ENCODE measurements at places on chromosomes 11 and 22. TPM values are rescaled to one million over a fixed set of nuclear protein-coding genes. Genes with fewer than 3 reads are reported as not detected.

GRCh38 chr11:59164028-59164427, 7.9 kb upstream of the DTX4 start:
- no peak for DNase-seq

GRCh38 chr11:61375761-61376108, 13.6 kb downstream of the TMEM138 start:
- no peak for DNase-seq

DNA sequence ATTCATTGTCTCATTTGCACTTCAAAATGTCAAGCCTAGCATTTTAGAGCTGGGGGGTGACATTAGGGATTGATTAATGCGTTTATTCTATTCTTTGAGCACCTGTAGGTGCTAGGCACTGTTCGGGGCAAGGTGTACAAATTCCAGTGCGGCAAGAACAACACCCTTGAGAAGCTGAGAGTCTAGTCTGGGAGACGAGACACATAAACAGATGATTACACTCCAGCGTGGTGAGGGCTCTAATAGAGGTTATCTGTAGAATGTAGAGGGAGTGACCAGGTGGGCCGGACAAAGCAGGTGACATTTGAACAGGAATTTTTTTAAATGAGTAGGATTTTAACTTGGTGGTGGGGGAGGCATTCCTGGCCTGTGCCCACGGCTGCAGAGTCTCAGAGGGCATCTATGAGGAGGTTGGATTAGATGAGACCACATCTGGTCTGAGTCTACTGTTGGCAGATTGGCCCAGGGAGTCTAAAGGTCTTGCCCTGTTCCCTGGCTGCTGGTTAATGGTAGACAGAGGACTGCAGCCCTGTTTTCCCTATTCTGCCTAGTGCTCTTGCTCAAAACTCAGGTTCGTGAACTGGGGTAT, 970 bp downstream of the CAT start:
- no peak for DNase-seq

The HSPB2 gene
- 49.6 TPM for polyA plus RNA-seq

The TMPRSS13 gene
- polyA plus RNA-seq = 0.12 TPM

The MMP8 gene
- 0.28 TPM for polyA plus RNA-seq

The ANKK1 gene
- 0.25 TPM for polyA plus RNA-seq

The BBS1 gene
- polyA plus RNA-seq = 18.4 TPM

The OR56A3 gene
- not detected for polyA plus RNA-seq

Data from muscle of back (tissue), 13 donors.